ENCODE measurements at places on chromosomes 4 and X.

GRCh38 chr4:14272206-14272605 lies 644.7 kb upstream of the BOD1L1 start:
- DNase-seq, result no peak

GRCh38 chr4:152528060-152528459 lies 7.8 kb downstream of the FBXW7 start:
- DNase-seq, result no peak

DNA sequence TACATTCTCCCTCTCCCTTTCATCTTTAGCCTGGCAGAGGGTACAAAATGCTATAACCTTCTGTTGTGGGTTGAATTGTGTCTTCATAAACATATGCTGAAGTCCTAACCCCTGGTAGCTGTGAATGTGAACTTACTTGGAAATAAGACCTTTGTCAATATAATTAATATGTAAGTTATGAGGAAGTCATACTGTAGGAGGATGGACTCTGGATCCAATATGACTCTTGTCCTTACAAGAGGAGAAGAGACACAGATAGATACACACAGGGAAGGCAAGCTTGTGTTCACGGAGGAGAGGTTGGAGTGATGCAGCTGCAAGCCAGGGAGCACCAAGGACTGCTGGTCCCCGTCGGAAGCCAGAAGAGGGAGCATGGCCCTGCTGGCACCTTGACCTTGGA lies 94.7 kb downstream of the SLC2A9 start:
- DNase-seq, result no peak

DNA sequence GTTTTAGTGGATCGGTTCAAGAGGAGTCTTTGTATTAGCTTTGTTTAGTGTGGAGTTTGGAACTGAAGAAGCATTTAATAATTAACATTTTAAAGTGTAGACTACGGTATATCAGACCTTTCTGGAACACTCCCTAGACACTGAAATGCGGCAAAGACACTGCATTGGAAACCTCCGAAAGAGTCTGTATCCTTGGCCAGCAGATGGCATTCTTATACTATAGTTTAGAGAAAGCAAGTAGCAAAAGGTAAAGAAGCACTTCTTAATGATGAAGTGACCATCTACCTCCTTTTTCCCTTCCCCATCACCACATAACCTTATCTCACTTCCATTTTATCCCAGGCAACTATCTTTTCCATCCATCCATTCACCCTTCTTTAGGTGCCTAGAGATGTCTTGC lies 7.6 kb downstream of the FABP2 start:
- no peak for DNase-seq

- DNase-seq, result no peak
These were observed 259.7 kb downstream of the NKX6-1 start for GRCh38 chr4:84239278-84239845.

GRCh38 chr4:81789741-81790399 lies 318.2 kb upstream of the RASGEF1B start:
- DNase-seq, result no peak

DNA sequence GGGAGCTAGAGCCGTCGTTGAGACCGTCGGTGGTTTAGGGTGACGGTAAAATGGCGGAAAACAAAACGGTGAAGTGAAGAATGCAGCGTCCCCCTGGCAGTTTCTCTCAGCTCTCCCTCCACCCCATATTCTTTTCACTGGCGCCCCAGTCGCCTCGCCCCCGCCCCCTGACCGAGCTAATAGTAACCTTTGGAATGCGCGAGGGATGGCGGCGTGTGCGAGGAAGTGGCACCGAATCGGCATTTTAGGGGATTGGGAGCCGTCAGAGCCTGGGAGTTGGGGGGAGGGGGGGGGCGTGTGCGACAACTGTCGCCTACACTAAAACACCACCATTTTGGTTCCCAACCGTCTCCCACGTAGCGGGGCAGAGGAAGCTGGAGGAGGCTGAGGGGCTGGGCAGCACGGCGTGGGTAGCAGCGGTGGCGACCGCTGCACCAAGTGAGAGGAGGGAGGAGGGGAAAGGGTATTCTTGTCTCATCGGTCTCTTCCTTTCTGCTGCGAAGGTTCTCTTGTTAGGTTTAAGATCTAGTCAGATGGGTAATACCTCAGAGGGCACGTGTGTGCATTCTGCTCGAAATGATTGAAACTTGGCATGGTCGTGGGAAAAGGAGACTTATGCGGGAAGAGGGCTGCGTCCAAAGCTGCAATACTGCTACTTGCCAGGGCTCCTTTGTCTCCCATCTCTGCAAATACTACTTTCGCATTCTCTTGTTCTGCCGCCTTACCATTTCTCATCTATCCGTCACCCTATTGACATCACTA lies 840 bp downstream of the ZNF711 start:
- no peak for DNase-seq

DNA sequence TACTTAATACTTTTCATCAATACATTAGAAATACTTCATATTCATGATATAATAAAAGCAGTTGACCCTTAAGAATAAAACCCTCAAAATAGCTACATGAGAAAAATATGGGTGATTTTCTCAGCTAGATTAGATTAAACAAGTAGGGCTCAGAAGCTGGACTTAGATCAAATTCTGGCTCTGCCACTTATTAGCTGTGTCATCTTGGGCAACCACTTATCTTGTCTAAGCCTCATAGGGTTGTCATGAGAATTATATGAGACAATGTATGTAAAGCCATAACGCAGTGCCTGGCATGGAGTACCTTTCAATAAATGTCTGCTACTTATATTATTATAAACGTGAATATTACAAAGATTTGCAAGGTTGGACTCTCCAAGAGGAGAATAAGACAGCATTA lies 84.3 kb upstream of the PGRMC2 start:
- DNase-seq, result no peak

DNA sequence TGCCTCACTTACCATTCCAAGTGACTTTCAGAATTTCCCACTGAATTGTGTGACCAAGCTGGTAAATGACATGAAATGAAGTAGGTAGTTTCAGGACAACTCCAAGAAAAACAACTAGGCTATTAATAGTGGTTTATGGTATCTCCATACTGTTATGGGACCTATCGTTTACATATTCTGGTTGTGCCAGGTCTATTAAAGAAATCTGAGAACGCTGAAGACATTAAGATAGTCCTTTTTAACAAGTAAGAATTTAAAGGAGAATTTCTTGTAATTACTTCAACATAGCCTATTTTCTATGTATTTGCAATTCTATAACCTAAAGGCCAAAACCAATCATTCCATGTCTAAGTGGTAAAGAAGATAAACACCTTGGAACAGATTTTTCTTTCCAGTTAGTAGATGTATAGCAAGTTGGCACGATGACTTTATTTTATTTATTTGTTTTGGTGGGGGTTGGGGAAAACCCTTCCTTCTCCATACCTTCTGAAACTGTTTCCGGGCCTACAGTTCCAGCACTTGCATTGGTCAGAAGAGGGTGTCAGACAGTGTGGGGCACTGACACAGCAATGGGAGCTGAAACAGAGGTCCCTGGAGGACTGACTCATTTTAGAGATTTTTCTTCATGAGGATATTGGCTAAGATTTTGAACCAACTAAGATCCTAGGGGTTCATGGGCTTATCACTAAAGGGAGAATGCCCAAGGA lies 7.6 kb upstream of the DCLK2 start:
- no peak for DNase-seq

- DNase-seq, result no peak
These were observed 511.6 kb downstream of the PACRGL start for GRCh38 chr4:21211846-21212245.

GRCh38 chr4:24858550-24858949 lies 54.3 kb downstream of the CCDC149 start:
- no peak for DNase-seq

- no peak for DNase-seq
These were observed 38.1 kb downstream of the GPR174 start for GRCh38 chrX:79182616-79183015.

GRCh38 chr4:127558088-127558487 lies 74.7 kb upstream of the INTU start:
- DNase-seq, result no peak

- DNase-seq, result no peak
These were observed 535.9 kb downstream of the IQCM start for GRCh38 chr4:149279776-149280175.

- DNase-seq, result no peak
These were observed 136.2 kb downstream of the PALLD start for GRCh38 chr4:168633064-168633463.

DNA sequence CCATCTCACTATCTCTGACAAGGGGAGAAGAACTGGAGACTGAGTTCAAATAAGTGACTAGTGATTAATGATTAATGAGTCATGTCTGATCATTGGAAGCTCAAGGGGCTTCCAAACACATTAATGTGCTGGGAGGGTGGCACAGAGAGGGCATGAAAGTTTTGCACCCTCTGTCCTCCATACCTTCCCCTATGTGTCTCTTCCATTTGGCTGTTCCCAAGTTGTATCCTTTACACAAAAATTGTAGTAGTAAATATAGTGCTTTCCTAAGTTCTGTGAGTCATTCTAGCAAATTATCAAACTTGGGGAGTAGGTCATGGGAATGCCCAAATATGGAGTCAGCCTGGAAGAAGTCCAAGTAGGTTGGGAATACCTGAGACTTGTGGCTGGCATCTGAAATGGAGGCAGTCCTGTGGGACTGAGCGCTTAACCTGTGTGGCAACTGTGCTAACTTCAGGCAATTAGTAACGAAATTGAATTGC lies 4.1 kb upstream of the FAM200B start:
- DNase-seq, result no peak

GRCh38 chr4:122331195-122331594 lies 47.6 kb upstream of the ADAD1 start:
- DNase-seq, result no peak

- DNase-seq, result no peak
These were observed 46.2 kb downstream of the REELD1 start for GRCh38 chr4:146260521-146260920.

DNA sequence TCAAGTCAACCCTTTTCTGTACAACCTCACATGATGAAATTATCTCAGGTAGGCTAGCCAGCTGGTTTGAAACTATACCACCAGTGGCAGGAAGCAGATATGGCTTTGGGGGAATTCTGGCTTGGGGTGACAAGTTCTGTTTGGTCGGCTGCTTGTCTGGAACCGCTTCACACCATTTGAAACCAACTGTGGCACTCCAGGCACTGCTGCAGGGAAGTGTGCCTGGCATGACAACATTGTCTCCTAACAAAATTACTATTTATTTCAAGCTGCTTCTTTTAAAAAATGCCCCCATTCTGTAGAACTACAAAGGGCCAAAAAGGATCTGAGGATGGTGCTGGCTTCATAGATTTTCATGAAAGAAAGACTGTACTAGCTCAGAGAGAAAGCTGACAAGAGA lies 37.1 kb upstream of the GPM6B start:
- no peak for DNase-seq

DNA sequence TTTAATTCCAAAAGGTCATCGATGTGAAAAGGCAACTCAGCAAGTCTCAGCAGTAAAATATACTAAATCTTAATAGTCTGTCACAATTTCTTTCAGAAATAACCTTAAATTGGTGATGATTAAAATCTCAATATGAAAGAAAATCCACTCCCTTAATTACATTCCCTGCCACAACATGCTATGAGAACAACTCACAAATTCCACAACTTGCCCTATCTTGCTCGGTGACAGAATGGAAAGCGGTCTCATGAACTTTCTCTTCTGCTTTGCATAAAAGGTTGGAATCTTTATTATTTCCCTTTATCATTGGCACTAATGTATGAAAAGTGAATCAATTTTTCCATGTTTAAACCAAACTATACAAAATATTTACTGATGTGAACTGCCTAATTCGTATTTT lies 380.8 kb downstream of the TMA16 start:
- no peak for DNase-seq

DNA sequence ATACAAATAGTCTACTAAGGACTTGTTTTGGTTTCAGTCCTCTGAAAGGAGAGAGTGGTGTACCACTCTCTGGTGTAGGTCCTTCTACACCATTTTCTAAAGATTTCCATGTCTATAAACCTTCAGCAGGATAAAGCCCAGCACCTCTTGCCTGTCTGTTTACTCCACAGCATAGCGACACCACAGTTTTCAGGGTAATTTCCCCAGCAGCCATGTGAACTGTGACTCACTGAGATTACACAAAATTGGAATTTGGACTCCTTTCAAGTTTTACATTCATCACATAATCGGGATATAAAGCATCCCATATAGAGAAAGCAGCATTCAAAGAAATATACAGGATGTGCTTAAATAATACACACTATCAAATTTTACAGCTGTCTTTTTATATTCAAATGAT lies 229.6 kb downstream of the PRDM5 start:
- DNase-seq, result no peak

DNA sequence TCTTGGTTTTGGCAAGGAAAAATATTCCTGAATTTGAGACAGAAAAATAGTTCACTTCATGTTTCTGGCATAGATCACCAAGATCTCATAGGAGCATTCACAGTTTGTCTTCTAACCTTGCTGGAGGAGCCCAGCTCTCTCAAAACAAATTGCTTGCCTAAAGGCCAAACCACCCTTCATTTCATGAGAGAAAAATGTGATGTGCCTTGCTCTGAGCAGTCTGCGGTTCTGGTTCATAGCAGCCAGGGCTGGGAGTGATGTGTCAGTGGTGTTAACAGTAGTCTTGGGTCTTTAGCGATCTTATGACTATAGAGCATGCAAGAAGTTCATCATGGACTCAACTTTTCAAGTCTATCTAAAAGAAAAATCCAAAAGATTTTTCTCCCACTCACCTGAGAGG lies 183.3 kb downstream of the DCLK2 start:
- no peak for DNase-seq

GRCh38 chr4:119227690-119228089 lies 15.2 kb downstream of the USP53 start:
- DNase-seq, result no peak
